Renal cortical epithelial cell (primary cell): ENCODE measurements at places on chromosomes 2 and 18.

DNA sequence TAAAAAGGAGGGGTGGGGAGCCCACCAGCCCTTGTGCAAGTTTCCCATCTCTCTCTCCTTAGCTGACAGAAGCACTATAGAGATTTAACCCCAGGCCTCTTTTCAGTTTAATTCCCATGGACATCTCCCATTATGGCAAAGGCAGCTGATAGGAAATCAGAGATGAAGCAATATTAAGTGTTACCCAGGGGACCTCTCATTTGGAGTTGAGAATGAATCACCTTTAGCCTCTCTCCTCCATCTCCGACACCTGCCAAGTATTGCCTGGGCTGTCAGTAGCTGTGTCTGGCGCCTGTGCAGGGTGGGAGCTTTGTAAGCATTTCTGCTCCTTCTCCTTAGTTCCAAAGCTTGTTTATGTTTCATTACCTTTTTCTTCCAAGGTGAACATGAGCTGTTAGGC lies 109.0 kb downstream of the AQP4 start:
- DNase-seq: peak; percentile 47

GRCh38 chr2:27689424-27689823 lies 25.7 kb downstream of the SLC4A1AP start:
- peak; percentile 88 for DNase-seq

GRCh38 chr2:155095613-155096012 lies 397.1 kb downstream of the KCNJ3 start:
- DNase-seq: no peak

DNA sequence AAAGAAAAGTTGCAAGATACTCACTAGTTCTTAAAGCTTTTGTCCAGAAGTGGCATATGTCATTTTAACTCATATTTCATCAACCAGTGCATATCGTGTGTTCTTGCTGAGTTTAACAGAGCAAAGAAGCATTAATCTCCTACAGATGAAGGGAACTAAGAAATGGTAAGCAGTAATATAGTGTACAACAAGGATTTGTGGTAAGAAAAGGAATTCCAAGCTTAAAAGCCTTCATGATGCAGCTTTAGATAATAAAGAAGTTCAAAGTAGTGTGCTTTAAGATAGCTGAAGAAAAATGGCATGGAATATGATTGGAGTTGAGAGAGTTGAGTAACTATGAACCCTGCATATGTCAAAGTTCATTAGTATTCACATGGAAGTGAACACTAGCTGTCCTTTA lies 649.8 kb upstream of the FSHR start:
- no peak for DNase-seq

- DNase-seq: no peak
Observed at GRCh38 chr18:79569720-79570119, 109.9 kb upstream of the CTDP1 start.

DNA sequence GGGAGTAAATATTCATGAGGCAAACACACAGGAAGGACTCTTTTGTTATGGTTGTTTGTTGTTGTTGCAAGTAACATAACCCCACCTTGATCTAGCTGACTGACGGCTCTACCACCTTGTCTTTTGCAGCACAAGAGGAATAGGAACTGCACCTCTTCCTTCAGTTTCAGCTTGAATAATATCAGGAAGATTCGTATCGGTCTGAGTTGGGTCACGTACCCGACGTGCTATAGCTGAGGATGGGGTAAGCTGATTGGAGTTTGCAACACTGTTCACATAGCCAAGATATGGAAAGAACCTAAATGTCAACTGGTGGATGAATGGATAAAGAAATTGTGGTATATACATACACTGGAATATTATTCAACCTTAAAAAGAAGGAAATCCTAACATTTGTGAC lies 14.5 kb upstream of the IL1RN start:
- DNase-seq: no peak

DNA sequence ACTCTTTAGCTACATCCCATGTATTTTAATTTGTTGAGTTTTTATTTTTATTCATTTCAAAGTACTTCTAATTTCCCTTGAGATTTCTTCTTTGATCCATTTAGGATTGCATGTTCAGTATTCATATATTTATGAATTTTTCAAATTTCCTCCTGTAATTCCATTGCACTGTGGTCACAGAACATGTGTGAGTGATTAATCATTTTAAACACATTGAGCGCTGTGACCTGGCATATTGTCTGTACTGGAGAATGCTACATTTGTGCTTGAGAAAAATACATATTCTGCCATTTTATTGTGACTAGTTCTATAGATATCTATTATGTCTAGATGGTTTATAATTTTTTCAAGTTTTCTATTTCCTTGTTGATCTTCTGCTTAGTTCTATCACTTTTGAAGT lies 353.7 kb downstream of the RAD51AP2 start:
- DNase-seq: no peak

GRCh38 chr2:209470-209869 lies 54.4 kb downstream of the SH3YL1 start:
- DNase-seq: no peak

DNA sequence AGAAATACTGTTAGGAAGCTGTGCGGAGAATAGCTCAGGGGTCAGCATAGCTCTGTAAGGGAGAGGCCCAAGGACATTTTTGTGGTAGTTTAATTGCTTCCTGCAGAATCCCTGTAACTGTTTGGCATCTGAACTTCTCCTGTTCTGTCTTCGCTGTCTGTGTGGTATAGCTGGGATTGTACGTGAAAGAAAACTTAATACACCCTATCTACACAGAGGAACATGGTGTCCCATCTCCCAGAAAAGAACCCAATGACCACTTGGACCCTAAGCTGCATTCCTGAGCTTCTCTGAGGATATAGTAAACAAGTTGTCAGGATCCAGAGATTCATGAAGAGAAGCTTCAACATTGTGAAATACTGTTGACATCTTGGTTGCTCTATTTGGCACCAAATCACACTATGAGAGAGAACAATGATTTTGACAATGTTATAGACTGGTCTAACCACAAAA lies 81.3 kb downstream of the CDC42EP3 start:
- peak; percentile 68 for DNase-seq

DNA sequence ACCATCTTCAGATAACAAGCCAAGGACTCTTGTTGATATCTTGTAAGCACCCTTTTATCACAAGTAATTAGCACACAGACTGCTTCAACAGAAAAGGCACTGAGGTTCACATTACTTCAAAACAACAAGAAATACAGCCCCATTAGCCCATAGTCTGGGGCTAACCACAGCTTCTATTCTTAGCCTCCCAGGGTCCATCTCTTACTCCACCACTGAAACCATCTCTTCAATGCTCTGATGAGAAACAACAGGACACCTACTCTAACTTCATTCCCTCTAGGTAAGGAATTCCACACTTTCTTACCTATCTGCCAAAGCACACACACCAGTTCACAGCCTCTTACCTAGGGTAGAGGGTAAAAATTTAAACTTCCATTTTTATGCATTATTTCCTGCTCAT lies 26.4 kb upstream of the CYTIP start:
- DNase-seq: no peak

DNA sequence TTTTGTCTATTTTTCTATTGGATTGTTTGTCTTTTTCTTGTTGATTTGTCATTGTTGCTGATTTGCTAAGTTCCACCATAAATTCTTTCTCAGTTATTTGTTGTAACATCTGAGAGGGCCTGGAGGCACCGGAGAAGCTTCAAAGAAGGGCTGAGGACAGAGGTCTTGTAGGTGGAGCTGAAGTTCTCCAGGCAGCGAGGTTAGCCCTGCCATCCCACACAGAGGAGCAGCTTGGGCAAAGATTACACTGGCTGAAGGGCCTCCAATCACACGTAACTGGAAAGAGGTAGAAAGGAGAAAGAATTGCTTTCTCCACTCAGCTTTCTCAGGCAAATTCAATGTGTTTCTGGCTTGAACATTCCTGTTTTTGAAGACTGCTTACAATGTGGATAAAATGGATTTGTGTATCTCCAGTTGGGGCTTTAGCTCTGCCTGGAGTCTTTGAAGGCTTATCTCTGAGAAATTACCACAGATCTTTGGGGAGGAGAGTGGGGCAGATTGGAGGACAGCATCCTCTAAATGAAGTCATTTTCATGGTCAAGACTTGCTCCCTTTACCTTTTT lies 21.1 kb upstream of the EMILIN2 start:
- DNase-seq: no peak

GRCh38 chr2:217799563-217800432 lies 203.0 kb downstream of the TNS1 start:
- no peak for DNase-seq

GRCh38 chr18:29146068-29146467 lies 969.1 kb upstream of the CDH2 start:
- DNase-seq: no peak

DNA sequence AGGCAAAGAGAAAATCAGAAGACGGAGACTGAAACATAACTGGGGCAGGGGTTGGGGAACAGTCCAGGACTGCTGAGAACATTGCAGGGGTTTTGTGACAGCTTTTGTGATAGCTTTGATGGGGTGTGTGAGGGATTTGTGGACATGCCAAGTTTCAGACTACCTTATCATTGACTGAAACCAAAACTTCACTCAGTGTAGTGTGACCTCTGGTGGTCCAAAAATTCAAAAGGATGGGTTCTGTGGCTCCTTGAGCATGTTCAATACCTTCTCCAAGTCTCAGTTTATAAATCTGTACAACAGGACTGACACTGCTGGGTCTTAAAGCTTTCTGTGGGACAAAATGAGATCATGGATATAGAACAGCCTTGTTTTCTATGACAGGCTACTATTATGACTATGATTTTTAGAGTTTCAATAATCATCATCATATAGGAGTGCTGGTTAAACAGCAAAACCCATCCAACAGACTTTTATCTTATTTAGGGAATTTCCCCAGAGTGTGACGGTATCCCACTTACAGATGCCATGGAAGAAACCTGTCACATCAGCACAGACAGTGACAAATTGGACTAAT lies 259.2 kb upstream of the SLC14A2 start:
- no peak for DNase-seq
